SJSA1 (cell line): ENCODE measurements at places on chromosomes 1 and 21. TPM values are rescaled to one million over a fixed set of nuclear protein-coding genes. Genes with fewer than 3 reads are reported as not detected.

LPAR3 gene
- 0.28 TPM in 1 of 2 replicates, not detected in the other for total RNA-seq

NEGR1 gene
- total RNA-seq = 0.38 and 1.9 TPM in 2 replicates

EFNA4 gene
- 4.7 and 4.8 TPM in 2 replicates for total RNA-seq

NCMAP gene
- total RNA-seq = 0.05 TPM in 1 of 2 replicates, not detected in the other

DNA sequence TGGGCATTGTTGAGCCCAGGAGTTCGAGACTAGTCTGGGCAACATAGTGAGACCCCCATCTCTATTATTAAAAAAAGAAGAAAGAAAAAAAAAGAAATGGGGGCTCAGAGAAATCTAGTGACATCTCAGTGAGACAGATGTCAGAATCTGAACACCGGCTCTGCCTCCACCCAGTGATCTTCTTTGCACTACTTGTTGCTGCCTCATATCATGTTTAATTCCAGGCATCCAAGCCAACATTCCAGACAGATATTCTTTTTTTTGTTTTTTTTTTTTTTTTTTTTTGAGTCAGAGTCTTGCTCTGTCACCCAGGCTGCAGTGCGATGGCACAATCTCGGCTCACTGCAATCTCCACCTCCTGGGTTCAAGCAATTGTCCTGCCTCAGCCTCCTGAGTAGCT is 5.0 kb upstream of the ARL8A start:
- no peak overlapping the region for H3K4me3 ChIP-seq
- no peaks in the 10 kb centered on the region for H3K27me3 ChIP-seq
- no peak overlapping the region for H3K27ac ChIP-seq

GRCh38 chr21:35048706-35049617 is at the start of gene RUNX1:
RUNX1 (minus strand) TSS chr21:35049302.
- peaks cover 56% of the 10 kb centered on the region for H3K4me1 ChIP-seq
- DNase-seq = peak; percentile 85
- peak within 1 kb of the TSS; percentile 80 for H3K27ac ChIP-seq
- H3K4me3 ChIP-seq = peak within 1 kb of the TSS; percentile 38
- H3K36me3 ChIP-seq = peaks cover 13% of the 10 kb centered on the region

DNA sequence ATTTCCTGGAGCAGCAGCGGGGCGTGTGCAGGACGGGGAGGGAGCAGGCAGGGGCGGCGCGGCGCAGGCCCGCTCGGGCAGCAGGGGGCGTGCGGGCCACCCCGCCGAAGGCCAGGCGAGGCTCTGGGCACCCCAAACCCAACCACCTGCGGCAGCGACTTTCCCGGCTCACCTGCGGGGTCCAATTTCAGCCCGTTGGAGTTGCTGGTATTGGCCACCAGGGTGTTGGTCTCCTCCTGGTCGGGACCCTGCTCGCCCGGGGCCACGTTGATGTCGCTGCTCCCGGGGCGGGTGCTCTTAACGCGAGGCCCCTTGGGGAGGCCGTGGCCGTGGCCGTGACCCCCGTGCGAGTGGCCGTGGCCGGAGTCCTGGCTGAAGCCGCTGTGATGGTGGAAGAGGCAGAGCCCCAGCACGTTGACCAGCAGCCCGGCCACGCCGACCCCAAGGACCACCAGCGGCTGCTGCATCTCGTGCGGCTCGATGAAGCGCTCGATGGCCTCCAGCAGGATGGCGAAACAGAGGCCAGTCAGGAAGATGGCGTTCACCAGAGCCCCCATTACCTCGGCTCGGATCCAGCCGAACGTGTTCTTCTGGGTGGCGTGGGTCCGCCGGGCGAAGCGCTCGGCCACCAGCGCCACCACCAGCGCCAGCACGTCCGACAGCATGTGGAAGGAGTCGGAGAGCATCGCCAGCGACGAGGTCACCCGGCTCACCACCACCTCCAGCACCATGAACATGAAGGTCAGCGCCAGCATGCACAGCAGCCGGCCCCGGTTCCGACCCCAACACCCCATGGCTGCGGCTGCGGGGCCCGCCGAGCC is 932 bp downstream of the SLC30A1 start:
- H3K36me3 ChIP-seq = peaks cover 38% of the 10 kb centered on the region
- peak overlapping the region; percentile 94 for H3K4me3 ChIP-seq
- H3K4me1 ChIP-seq = peaks cover 22% of the 10 kb centered on the region
- H3K27me3 ChIP-seq = no peaks in the 10 kb centered on the region
- peak overlapping the region; percentile 60; the same call in 1 of the 2 replicates for H3K27ac ChIP-seq
- DNase-seq = peak; percentile 67

GRCh38 chr1:147717051-147717705 is 43.2 kb downstream of the GJA5 start:
- H3K4me3 ChIP-seq = no peak overlapping the region
- no peaks in the 10 kb centered on the region for H3K4me1 ChIP-seq
- H3K36me3 ChIP-seq = no peaks in the 10 kb centered on the region
- peaks cover 5% of the 10 kb centered on the region for H3K27me3 ChIP-seq
- DNase-seq = no peak

- H3K36me3 ChIP-seq = no peaks in the 10 kb centered on the region
- H3K4me3 ChIP-seq = no peak overlapping the region
- H3K4me1 ChIP-seq = peaks cover 13% of the 10 kb centered on the region
- peaks cover 8% of the 10 kb centered on the region; the same call in 1 of the 2 replicates for H3K27me3 ChIP-seq
Measured at GRCh38 chr1:116420417-116421200, 47.6 kb downstream of the ATP1A1 start.

DNA sequence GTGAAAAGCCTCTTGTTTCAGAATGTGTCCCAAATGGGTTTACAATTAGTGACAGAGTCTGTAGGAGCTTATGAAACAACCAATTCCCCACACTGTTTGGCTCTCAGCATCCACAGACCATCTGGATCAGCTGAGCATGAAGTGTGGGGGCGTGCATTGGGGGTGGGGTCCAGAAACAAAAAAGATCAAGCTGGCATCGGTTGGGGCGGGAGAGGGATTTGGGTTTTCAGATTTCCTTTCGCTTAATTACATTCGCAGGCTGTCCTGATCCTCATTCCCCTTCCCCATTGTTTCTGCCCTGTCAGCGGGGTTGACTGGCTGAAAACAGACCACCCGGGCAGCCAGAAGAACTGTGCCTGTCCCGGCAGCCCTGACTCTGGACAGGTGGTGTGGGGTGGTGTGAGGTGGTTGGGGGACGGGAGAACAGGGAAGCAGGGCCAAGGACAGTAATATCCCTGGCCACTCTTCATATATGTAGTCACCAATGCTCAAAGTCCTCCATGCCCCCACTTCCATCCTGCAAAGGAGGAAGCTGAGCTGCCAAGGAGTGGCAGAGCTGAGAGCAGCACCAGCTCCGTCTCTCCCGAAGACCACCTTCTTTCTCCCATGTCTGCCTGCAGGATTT is 92.0 kb downstream of the IER5 start:
- 0 out of 2 replicates have a peak, but pooled peaks cover 5% of the 10 kb centered on the region for H3K4me1 ChIP-seq
- no peak overlapping the region for H3K4me3 ChIP-seq
- H3K36me3 ChIP-seq = no peaks in the 10 kb centered on the region
- H3K27me3 ChIP-seq = peaks cover 9% of the 10 kb centered on the region
- no peak overlapping the region for H3K27ac ChIP-seq
- DNase-seq = peak; percentile 21

DNA sequence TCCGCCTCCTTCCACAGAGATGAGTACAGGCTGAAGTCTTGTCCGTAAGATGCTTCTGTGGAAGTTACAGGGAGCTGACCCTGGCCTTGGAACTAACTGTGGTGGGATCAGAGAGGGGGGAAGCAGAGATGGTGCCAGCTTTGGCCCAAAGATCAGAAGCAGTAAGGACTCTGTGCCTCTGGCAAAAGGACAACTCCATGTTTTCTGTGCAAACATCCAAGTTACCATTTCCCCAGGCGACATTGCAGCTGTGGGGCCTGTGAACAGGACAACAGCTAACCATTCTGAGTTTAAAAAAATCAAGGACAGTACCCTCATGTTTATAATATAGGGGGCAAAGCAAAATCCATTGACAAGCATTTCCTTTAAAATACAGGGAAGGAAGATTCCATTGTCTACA is 38.4 kb downstream of the TEX35 start:
- H3K36me3 ChIP-seq = peaks cover 23% of the 10 kb centered on the region
- no peaks in the 10 kb centered on the region for H3K4me1 ChIP-seq
- H3K27ac ChIP-seq = no peak overlapping the region

DNA sequence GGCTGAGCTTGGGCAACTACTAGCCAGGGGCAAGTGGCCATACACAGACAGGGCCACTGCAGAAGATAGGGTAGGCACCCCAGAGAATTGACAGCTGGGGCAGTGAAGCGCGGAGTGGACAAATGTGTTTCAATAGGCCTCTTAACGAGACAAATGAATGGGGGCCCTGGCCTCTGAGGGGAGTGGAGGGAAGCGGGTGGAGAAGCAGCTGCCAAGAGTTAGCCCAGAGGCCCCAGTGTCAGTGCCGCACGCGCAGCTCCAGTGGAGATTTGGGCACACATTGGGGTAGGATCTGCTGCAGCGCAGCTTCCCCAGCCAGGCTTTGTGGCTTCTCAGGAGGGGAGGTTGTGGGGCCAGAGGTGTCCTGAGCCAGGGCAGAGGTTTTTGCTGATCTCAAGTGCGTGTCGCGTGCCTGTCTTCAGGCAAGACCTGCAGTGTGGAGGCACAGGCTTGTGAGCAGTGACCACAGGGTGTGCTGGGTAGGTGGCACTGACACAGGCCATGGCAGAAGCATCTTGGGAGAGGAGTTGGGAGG is 16.9 kb downstream of the PTPRF start:
- no peaks in the 10 kb centered on the region for H3K4me1 ChIP-seq
- H3K27me3 ChIP-seq = no peaks in the 10 kb centered on the region
- no peak overlapping the region for H3K4me3 ChIP-seq

GRCh38 chr1:234535763-234536515 is 57.0 kb upstream of the TARBP1 start:
- H3K4me1 ChIP-seq = peaks cover 51% of the 10 kb centered on the region
- peak; percentile 91 for DNase-seq
- no peaks in the 10 kb centered on the region for H3K27me3 ChIP-seq
- no peaks in the 10 kb centered on the region for H3K36me3 ChIP-seq
- H3K27ac ChIP-seq = peak overlapping the region; percentile 84

DNA sequence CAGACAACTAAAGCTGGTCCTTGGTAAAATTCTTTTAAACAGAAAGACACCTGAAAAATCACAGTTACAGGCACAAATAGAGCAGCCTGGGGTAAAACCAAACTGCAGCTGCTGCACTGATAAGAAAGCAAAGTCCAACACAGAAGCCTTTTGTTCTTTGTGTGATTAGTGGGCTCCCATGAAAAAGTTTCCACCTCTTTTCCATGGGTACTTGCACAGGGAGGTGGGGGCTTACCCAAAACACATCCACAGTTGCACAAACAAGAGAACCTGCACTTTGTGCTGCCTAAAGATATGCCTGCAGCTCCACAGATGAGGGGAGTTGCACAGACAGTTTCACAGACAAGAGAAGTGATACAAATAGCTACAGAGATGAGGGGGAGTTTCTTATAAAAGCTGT is 106.7 kb upstream of the SLC5A9 start:
- no peaks in the 10 kb centered on the region; the same call in 1 of the 2 replicates for H3K27me3 ChIP-seq
- no peaks in the 10 kb centered on the region for H3K36me3 ChIP-seq
- H3K27ac ChIP-seq = no peak overlapping the region

DNA sequence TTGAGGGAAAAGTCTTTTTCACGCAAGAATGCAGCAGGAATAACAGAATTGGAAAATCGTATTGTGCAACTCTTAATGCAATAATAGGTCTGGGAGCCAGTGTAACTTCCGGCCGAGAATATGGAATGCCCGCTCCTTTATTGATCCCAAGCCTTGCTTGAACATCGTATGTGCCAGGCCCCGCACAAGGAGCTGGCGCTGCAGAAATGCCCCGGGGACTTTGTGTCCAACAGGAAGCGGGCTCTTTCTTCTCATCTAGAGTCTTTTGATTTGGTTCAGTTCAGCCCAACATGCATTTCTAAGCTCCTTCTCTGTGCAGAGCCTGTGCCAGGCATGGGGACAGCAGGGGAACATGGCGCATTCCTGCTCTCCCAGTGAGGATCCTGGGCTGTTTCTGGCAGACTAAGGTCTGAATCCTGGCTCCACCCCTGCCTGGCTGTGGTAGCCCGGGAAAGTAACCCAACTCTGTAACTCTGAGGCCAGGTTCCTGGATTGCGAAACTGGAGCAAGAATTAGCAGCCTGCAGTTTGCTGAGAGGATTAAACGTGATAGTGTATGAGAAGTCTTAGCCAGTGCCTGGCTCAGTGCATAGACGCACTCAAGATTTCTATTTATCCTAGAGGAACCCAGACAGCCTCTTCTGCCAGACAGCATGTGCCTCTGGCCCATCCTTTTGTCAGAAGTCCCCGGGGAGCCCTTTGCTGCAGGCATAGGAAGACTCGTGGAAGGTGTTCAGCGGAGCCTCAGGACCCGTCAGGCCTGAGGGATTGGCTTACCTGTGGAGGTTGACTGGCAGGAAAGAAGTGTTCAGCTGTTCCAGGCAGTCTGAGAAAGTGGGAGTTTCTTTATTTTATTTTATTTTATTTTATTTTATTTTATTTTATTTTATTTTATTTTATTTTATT is 987 bp upstream of the CDCP2 start:
- no peaks in the 10 kb centered on the region for H3K36me3 ChIP-seq
- H3K27ac ChIP-seq = no peak overlapping the region
- H3K4me3 ChIP-seq = no peak overlapping the region
- H3K27me3 ChIP-seq = no peaks in the 10 kb centered on the region
- H3K4me1 ChIP-seq = no peaks in the 10 kb centered on the region

DNA sequence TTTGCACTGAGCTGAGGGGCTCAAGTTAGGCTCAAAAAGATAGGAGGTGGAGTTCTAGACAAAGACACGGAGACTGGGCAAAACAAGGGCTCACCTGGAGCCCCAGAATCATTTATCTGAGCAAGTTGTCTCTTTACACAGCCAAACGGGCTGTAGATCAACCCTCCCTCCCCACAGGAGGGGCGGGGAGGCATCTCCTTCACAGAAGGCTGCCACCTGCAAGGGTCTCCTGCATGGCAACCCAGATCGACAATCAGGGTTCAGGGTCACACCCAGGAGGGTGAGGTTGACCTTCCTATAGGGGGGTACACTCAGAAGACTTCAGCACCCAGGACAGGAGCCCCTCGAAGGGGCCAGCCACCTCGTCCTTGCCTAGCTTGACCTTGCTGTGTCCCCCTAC is 84.0 kb downstream of the CD247 start:
- H3K4me1 ChIP-seq = peaks cover 3% of the 10 kb centered on the region
- H3K27me3 ChIP-seq = peaks cover 12% of the 10 kb centered on the region
- DNase-seq = no peak
- H3K36me3 ChIP-seq = no peaks in the 10 kb centered on the region
- H3K4me3 ChIP-seq = no peak overlapping the region
- no peak overlapping the region for H3K27ac ChIP-seq

- no peaks in the 10 kb centered on the region for H3K27me3 ChIP-seq
- DNase-seq = no peak
- H3K36me3 ChIP-seq = no peaks in the 10 kb centered on the region; the same call in 1 of the 2 replicates
- H3K4me3 ChIP-seq = no peak overlapping the region
Measured at GRCh38 chr1:21312407-21312992, 22.2 kb upstream of the ECE1 start.
